Nucleus accumbens (tissue), 56 donors: ENCODE measurements at places on chromosomes 7 and 10.

- DNase-seq, result no peak
These were observed 170.1 kb downstream of the DOCK4 start for GRCh38 chr7:112036071-112036470.

GRCh38 chr10:131647789-131648188 lies 253.0 kb upstream of the PPP2R2D start:
- DNase-seq, result no peak

GRCh38 chr10:89063465-89063864 lies 72.9 kb downstream of the FAS start:
- DNase-seq, result no peak

GRCh38 chr10:31030800-31031199 lies 865 bp downstream of the ZNF438 start:
- no peak for DNase-seq

DNA sequence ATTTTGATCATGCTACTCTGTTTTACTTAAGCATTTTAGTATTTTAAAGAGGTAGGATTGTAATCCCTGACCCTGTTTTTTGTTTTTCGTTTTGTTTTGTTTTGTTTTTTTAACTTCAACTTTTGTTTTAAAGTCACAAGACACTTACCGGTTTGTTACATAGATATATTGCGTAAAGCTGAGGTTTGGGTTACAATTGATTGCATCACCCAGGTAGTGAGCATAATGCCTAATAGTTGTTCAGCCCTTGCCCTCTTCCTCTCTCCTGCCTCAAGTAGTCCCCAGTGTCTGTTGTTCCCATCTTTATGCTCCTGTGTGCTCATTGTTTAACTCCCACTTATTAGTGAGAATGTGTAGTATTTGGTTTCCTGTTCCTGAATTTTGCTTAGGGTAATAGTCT lies 93.1 kb upstream of the TEX47 start:
- no peak for DNase-seq

DNA sequence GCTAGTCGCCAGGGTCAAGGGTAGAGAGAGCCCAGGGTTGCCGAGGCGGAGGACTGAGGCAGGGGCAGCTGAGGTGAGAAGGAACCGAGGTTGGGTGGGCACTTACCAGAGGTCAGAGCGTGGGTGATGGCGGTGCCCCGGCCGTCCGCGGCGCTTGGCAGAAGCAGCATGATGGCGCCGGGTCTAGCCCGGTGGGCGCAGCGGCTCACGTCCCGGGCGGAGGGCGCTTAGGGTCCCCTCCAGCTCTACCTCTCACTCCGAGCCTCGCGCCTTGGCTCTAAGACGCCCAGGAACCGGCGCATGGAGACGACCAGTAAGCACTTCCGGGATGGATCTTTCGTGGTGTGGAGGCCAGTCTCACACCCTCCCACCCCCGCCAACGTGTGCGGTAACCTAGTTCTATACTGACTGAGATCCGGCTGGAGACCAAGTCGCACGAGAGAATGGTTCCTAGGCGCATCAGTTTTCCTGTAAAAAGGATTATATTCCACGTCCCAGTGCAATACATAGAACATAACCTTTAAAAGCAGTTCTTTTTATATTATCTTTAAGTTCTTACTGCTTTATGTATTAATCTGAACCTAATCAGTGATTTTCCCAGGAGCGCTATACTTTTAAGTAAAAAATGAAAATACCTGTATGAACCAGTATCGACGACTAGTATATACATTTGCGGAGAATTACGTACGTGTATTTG lies at the start of gene DNAJC2:
TSS of gene DNAJC2 (minus strand) at position 315 of the 697 bp plus-strand sequence. CDS start at position 170, 145 bp downstream.
- DNase-seq, result peak; percentile 79

DNA sequence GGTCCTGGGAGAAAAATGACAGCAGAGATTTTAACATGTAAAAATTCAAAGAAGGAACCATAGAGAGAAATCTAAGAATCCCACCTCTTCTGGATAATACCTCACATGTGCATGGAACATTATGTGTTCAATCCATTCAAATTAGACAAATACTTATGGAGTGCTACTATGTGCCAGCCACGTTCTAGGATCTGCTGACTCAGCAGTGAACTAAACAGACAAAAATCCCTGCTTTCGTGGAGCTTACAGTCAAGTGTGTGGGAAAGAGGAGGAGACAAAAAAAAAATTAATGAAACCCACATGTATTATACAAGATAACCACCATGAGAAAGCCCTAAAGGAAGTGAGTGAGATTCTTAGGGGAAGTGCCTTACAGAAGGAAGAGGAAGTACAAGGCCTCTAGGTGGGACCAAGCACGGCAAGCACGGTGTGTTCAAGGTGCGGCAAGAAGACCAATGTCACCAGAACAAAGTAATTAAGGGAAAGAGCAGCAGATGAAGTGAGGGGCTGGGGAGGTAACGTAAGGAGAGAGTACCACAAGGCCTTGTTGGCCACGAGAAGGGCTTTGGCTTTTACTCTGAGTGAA lies 71.0 kb downstream of the SLC25A13 start:
- DNase-seq, result no peak

DNA sequence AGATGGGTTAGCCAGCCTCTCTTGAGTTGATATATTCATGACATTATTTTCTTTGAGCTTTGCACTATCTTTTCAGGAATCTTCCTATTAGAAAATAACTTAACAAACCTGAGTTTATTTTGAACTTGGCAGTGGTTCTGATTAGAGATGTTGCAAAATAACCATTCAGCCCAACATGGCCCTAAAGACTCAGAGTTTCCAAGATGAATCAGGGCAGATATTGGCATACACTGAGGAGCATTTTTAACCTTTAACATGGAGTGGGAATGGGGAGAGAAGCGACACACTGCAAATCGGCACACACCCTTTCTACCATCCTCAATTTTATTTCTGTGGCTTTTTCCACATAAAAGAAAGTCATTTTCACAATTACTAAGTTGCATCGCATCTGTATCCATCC lies 190.8 kb downstream of the TRIL start:
- DNase-seq, result no peak

GRCh38 chr10:132802694-132803320 lies 16.9 kb upstream of the NKX6-2 start:
- DNase-seq, result no peak

GRCh38 chr10:47276071-47276470 lies 23.9 kb upstream of the GDF10 start:
- no peak for DNase-seq

- no peak for DNase-seq
These were observed 52.5 kb downstream of the PROSER2 start for GRCh38 chr10:11875494-11876281.

DNA sequence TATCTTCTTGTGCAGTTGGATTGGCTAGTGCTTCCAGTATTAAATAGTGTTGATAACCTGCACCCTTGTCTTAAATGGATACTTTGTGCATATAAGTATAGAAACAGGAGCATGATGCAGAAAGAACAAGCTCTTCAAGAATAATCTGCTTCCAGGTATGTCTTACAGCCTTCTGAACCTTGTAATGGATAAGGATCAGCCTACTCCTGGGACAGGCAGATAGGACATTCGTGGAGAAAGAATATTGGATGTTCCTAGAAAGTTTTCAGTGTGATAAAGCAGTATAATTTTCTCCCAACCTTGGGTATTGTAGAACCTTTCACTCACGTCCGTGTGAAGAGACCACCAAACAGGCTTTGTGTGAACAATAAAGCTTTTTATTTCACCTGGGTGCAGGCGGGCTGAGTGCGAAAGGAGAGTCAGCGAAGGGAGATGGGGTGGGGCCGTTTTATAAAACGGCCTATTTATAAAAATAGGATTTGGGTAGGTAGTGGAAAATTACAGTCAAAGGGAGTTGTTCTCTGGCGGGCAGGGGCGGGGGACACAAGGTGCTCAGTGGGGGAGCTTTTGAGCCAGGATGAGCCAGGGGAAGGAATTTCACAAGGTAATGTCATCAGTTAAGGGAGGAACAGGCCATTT lies 27.2 kb downstream of the C1GALT1 start:
- no peak for DNase-seq

DNA sequence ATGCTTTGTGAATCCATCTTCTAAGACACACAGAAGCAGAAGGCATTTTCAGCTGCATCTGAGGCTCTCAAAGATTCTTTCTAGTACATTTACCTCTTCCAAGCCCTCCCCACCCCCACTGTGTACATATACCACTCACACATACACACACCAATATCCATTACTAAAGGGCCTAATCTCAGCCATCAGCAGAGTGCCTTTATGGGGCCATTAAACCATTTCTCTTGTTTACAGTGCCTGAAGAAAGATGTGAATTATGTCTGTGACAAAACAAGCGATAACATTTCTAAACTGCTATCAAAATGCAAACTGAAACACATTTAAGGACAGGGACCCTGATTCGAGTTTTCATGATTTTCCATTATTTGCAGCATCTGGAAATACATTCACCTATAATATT lies 40.0 kb downstream of the ETV1 start:
- DNase-seq, result no peak

- DNase-seq, result no peak
These were observed 52.0 kb downstream of the TSPAN15 start for GRCh38 chr10:69503001-69503895.

DNA sequence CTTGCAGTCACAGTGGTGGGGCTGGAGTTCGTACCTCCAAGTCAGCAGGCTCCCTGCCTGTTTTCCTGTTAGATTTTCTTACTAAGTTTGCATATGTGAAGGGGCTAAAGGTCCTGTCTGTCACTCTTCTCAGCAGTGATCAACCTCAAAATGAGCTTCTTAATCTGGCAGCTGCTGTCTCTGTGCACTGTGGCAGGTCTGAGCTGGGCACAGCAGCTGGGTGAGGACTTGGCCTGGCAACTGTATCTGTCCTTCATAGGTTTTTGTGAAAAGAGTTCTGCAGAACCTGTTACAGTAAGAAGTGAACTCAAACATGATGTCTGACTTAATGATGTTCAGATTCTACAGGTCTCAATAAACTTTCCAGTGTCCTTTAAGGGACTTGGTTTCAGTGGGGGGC lies 31.3 kb upstream of the GJD4 start:
- no peak for DNase-seq
